ENCODE measurements at places on chromosomes 3 and 15. TPM values are rescaled to one million over a fixed set of nuclear protein-coding genes. Genes with fewer than 3 reads are reported as not detected.

The GOLGA8H gene
- not detected for total RNA-seq

The ROPN1 gene
- not detected for total RNA-seq

The DNASE1L3 gene
- not detected for total RNA-seq

The LIPH gene
- not detected for total RNA-seq

The AGBL1 gene
- total RNA-seq, result 0.10 TPM

The SPATA12 gene
- total RNA-seq, result not detected

The TF gene
- total RNA-seq, result 0.44 TPM

The DNAH12 gene
- 0.14 TPM for total RNA-seq

The SCN11A gene
- 0.05 TPM for total RNA-seq

The SLC12A1 gene
- not detected for total RNA-seq

The SLC9C1 gene
- total RNA-seq, result not detected

The VEPH1 gene
- total RNA-seq, result not detected

The TICRR gene
- total RNA-seq, result 16.8 TPM

The AADAC gene
- total RNA-seq, result not detected

The PPARG gene
- 2.7 TPM for total RNA-seq

The FRG2C gene
- not detected for total RNA-seq

The DPPA2 gene
- total RNA-seq, result not detected

Measured in activated CD4-positive, alpha-beta memory T cell treated with anti-CD3 and anti-CD28 coated beads for 36 hours (primary cell).